ENCODE measurements at places on chromosomes 12 and 14. TPM values are rescaled to one million over a fixed set of nuclear protein-coding genes. Genes with fewer than 3 reads are reported as not detected.

DNA sequence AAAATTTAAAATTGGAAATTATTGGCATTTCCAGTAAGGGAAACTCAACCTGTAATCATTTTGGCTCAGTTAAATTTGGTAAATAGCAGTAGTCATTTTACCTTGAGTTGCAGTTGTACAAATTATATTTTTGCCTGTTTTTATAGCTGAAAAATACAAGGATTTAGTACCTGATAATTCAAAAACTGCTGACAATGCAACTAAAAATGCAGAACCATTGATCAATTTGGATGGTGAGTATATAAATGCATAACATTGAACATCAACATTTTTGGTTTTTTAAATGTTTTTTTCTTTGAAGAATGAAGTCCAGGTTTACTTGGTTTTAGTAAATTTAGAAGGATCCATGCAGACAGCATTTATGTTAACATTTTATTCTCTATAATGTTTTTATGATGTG, 9.0 kb downstream of the RTRAF start:
- no peak for DNase-seq

DNA sequence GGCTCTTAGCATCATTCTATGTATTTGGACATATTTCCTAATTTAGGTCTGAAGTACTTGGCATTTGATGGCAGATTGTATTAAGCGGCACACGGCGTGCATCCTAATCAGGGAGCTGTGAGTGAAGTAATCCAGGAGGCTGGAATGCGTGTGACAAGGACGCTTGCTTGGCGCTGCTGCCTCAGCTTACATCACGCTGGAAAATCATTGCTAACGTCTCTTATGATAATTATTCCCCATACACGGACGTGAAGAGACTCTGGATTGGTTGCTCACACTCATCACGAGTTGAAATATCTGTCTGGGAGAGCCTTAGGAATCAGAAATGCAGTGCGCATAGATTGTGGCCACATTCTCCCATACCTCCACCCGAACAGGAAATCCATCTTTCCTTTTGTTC, 85.3 kb downstream of the FBXW8 start:
- DNase-seq, result no peak

The NFE2 gene
- 2.9 TPM for total RNA-seq

DNA sequence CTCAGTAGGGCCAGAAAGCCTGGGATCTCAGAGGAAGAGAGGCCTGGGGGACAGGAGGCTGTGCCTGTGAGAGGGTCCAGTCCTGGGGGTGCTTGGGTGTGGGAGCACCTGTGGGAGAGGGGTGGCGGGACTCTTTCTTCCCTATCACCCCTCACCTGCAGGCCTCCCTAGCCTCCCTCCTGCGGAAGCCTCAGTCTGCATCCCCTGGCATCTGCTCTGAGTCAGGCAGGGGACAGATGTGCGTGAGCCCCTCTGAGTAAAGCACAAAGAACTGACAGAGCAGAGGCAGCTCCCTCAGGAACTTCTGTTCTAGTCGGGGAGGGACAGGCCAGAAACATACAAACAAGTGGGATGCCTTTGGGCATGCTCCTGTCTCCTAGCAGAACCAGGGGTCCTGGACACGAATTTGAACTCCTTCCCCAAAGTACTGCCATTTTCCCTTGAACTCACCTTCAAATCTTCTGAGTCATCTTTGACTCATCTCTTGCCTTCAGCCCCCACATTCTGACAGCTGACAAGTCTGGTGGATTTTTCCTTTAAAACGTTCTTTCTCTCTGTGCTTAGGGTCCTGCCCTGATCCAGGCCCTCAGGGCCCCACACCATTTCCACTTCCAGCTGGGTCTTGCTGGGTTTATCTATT, 8.5 kb upstream of the HSP90AA1 start:
- no peak for DNase-seq

DNA sequence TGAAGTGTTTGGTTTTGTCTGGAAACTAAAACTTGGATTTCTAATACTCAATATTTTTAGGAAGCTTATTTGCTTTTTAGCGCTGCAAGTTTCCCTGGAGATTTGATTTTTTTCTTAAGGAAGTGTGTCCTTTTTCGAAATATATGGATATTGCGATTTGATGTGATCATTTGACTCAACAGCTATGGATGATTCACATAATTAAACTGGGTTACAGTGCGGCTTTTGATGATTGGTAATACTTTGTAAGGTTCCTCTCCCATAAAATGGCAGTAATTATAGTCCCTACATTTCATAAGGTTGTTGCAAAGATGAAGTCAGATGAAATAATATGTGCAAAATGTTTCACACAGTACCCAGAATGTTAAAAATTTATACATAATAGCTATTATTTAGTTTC, 13.1 kb downstream of the LDHB start:
- no peak for DNase-seq

DNA sequence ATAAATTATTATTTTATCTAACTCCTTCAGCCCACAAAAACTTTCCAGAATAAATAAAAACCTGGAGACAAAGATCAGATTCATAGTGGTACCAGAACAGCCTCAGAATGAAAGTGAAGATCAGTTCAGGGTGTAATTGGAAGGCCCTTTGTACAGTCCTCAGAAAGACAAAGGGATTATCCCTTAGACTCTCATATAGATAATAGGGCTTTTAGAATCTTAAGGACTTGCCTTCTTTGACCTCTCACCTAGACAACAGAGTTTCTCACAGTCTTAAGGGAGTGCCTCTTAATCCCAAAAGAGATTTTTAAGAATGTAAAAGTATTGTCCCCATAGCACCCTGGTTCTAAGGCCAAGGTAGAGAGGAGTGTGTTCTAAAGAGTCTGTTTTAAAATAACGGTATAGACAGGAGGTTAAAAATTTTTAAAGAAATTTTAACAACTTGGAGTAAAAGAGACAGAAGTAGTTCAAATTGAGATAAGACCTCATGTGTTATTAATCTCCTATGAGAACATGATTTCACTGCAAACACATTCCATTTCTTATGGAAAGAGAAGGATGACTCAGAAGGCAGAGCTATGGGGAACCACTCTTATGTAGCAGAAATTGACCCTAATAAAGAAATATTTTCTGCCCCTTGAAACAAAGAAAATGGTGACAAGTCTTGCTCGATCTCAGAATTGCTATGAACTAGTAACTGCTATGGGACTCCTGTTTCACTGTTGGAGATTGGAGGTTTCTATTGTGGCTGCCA, 24.2 kb upstream of the NOVA1 start:
- no peak for DNase-seq

The GLTP gene
- total RNA-seq, result 43.3 TPM

GRCh38 chr14:80713076-80713850, 228.3 kb downstream of the CEP128 start:
- no peak for DNase-seq

- peak; percentile 47 for DNase-seq
Observed at GRCh38 chr14:60758885-60759284, 24.3 kb downstream of the MNAT1 start.

DNA sequence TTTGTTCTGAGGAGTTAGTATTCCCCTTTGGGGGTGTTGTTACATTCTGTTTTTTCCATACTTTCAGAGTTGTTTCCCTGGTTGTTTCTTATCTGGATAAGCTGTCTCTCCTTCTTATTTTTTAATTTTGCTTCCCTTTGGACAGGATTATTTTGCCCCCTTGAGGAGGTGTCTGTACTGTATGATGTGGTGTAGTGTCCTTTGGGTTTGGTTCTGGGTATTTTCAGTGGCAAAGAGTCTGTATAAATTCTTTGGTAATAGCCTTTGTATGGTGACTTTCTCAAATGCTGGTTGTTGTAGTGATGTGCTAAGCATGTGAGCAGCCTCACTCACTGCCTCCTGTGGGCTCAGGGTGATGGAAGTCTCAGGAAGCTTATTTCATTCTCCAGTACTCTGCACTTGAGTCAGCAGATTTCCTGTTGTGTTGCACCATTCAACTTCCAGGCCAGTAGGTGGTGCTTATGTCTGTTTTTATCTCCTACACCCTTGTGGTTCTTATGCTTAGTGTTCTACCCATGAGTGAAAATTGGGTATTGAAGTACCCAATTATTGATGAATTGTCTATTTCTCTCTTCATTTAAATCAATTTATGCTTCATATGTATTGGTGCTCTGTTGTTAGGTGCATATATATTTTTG, 103.3 kb upstream of the PMCH start:
- no peak for DNase-seq

The PPFIA2 gene
- total RNA-seq, result 1.2 TPM

The KRT85 gene
- not detected for total RNA-seq

DNA sequence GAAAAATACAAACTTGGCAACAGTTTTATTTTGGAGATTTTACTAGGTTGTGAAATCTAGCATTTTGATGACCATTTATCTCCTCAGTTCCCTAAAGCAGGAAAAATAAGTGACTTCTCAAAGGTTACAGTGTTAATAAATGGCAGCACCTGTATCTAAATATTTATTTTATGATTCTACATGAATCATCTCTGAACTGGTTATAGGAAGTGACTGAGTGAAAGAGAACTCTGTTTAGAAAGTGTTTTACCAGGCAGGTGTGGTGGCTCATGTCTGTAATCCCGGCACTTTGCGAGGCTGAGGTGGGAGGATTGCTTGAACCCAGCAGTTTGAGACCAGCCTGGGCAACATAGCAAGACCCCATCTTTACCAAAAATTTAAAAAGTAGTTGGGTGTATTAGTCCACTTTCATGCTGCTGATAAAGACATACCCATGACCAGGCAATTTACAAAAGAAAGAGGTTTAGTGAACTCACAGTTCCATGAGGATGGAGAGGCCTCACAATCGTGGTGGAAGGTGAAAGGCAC, 26.3 kb downstream of the MIPOL1 start:
- DNase-seq, result no peak

DNA sequence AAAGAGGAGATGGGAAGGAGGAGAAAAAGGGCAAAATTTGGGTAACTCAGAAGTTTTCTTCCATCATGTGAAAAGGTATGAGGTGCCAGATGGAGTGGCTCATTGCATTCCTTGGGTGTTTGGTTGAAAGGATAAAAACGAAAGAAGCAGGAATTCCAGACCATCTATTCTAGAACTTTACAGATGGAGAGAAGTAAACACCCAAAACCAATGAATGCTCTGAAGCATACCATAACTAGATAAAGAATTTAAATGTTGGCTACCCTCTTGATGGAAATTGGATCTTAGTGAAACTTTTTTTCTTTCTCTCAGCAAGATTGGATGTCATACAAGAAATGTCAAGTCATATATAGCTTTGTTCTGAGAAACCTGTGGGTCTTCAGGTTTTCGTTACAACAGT, 175.6 kb upstream of the FAR2 start:
- no peak for DNase-seq

DNA sequence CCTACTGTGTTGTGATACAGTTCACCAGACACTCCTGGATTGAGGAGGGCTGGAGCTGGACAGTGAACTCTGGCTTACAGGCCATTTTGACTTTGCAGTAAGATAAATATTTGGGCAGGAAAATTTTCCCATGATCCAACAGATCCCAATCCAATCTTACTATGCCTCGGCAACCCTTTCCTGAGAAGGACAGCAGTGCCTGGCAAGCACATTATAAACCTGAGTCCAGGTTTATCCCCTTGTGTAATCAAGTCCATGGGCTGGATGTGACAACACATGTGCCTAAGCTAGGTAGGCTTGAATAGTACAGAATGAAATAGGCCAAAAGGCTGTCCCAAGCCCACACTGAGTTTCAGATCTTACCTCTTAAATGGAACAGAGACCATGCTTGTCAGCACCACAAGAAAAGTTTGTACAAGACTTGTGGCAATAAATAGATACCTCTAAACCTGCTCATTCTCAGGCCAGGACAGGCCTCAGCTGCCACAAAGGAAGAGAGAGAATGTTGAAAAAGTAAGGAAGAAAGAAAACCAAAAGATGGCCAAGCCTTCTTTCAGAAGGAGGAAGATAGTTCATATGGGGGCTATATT, 34.9 kb downstream of the CREBL2 start:
- no peak for DNase-seq

The SPX gene
- total RNA-seq, result 0.44 TPM

The LRCOL1 gene
- total RNA-seq, result 0.84 TPM

GRCh38 chr12:69657376-69658137, 41.5 kb downstream of the BEST3 start:
- DNase-seq, result no peak

The SLC2A13 gene
- total RNA-seq, result 12.8 TPM

- DNase-seq, result no peak
Observed at GRCh38 chr12:104603545-104603973, 146.8 kb downstream of the CHST11 start.

DNA sequence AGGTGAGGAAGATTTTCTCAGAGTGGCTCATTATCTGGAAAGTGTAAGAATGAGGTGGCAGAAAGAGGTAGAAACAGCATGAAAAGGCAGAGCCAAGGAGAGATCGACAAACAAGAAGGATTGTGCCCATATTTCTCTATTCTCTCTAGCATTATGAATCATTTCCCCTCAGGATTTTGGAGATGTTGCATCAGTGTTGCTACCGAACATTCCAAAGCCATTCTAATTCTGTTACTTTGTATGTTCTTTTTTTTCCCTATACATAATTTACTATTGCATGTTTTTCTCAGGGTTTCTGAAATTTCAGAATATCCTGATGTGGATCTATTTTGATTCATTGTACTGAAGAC, 61.4 kb downstream of the KICS2 start:
- no peak for DNase-seq

DNA sequence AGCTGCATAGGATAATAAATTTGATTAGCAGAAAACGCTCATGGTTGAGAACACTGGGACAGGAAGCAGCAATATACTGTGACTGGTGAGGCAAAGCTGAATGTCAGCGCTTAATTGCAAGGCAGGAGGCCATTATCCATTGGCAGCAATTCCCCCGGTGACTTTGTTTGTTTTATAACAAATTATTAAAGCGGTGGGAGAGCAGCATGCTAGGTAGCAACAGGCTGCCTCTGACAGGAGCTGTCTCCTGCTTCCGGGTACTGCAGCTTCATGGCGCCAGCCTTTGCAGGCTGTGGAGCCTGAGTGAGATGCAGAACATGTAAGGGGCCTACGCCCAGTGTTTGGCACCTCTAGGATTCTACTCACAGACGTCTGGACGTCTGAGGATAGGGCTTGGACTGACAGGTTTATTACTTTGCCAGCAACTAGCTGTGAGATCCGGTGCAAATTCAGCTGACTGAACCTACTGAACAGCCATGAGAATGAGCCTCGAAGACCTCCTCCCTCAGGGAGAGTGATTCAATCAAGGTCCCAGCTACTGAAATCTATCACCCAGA, 82.1 kb upstream of the SSTR1 start:
- DNase-seq, result no peak

The TSPAN19 gene
- total RNA-seq, result 5.4 TPM

DNA sequence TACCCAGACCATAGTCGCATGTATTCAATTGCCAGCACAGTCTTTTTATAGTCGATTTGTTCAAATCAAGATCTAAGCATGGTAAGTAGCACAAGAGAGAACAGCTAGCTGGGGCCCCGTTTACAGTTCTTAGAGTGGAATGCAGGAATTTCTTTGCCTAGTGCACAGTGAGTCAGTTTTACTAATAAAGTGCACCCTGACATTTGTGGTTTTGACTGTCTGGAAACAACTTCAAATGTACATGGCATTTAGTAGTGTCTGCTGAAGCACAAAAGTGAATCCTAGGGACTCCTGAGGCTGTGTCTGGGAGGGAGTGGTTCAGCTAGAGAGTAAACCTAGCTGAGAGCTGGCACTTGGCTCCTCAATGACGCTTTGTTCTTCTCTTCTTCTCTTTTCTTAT, 64.9 kb downstream of the TMX1 start:
- DNase-seq, result no peak

All from left lung (tissue), 14 donors.